ENCODE measurements at places on chromosomes 1 and 21.

- no peak for DNase-seq
Observed at GRCh38 chr1:53618500-53619366, 120.2 kb downstream of the GLIS1 start.

DNA sequence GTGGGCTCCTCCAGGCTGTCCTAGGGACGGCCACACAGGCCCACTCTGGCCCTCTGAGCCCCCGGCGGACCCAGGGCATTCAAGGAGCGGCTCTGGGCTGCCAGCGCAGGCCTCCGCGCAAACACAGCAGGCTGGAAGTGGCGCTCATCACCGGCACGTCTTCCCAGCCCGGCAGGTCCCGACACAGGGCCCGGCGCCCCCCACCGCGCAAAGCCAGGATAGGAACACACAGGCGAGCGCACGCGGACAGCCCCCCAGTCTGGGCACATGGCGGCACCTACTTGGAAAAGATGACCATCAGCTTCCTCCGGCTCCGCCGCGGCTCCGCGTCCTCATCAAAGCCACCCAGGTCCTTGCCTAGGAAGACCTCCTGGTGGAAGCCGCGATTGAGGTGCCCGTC, 3.6 kb downstream of the SDF4 start:
- DNase-seq = no peak

DNA sequence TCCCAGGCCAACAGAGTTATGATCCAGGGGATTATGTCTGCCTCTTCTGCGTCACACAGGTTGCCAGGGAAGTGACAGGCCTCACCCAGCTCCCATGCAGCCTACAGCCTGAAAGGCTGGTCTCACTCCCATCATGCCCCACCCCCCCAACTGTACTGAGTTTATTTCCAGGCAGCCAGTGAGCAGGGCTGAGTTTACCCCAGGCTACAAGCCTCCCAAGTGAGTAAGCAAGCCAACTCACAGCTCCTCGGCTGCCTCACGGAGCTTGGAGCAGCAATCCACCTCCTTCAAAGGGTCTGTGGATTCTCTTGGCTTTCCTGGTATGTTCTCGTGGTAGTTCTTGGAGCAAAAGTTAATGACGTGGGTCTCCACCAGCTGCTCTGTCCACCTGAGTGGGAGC, 1147.6 kb upstream of the ADGRL4 start:
- no peak for DNase-seq

- no peak for DNase-seq
Observed at GRCh38 chr1:106975944-106976343, 80.5 kb upstream of the PRMT6 start.

DNA sequence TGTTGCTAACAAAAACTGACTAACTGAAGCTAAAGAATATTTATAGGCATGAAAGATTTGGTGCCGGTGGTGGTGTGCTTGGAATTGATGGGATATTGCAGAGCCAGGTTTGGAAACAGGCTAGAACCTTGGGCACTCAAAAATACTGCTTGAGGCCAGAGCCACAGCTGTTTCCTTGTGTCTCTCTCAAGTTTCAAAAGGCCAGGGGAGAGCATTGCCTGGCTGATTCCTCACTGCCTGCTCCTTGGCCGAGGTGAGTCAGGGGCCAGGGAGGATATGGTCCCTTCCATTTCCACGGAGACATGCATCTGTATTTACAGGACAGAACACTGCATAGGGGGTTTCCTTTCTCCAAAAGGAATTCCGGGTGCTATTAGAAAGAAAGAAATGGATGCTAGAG, 36.1 kb upstream of the IVNS1ABP start:
- no peak for DNase-seq

DNA sequence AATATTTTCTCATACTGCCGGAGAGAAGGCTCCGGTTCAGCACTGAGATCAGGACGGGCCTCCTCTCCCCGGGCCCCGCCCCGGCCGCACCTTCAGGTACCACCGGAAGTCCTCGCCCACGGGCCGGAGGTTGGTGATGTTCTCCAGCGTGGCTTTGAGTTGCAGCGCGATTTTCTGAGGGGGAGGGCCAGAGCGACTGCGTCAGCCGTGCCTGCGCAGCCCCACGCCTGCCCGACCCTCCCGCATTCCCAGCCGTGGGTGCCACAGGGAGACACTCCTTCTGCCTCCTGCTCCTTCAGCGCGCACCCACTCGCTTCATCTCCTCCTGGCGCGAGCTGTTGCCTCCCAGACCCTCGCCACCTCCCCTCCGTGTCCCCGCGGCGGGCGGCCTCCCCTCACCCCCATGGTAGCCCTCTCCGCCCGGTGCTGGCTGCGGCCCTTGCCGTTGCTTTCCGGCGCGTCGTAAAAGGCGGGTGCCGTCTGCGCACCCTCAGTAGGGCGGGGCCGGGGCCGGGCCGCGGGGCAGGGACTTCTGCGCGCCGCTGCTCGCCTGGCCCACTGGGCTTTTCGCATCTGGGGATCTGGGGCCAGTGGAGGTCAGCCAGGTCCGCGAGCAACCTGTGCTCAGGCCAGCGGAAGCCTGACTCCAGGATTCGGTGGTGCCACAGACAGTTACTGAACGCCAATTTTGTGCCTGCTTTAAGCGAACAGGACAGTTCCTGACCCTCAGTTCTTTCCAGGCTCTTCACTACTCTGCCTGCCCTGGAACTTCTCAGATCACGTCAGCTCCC, at the start of gene CZIB:
Gene CZIB, minus strand, starts transcription at position 464 of the 791 bp plus-strand sequence. Its CDS starts 59 bp downstream, at position 405.
- DNase-seq = peak; percentile 96

- no peak for DNase-seq
Observed at GRCh38 chr1:215623162-215623561, 56.1 kb downstream of the KCTD3 start.

GRCh38 chr1:156160743-156161171, 7.4 kb downstream of the SEMA4A start:
- DNase-seq = peak; percentile 85

- no peak for DNase-seq
Observed at GRCh38 chr1:229479660-229480399, 28.3 kb downstream of the NUP133 start.

- peak; percentile 74 for DNase-seq
Observed at GRCh38 chr1:206575165-206575893, 36.9 kb downstream of the EIF2D start.

GRCh38 chr1:27116232-27116631, 38.7 kb downstream of the SLC9A1 start:
- no peak for DNase-seq

- no peak for DNase-seq
Observed at GRCh38 chr1:56377431-56377830, 201.9 kb downstream of the PLPP3 start.

DNA sequence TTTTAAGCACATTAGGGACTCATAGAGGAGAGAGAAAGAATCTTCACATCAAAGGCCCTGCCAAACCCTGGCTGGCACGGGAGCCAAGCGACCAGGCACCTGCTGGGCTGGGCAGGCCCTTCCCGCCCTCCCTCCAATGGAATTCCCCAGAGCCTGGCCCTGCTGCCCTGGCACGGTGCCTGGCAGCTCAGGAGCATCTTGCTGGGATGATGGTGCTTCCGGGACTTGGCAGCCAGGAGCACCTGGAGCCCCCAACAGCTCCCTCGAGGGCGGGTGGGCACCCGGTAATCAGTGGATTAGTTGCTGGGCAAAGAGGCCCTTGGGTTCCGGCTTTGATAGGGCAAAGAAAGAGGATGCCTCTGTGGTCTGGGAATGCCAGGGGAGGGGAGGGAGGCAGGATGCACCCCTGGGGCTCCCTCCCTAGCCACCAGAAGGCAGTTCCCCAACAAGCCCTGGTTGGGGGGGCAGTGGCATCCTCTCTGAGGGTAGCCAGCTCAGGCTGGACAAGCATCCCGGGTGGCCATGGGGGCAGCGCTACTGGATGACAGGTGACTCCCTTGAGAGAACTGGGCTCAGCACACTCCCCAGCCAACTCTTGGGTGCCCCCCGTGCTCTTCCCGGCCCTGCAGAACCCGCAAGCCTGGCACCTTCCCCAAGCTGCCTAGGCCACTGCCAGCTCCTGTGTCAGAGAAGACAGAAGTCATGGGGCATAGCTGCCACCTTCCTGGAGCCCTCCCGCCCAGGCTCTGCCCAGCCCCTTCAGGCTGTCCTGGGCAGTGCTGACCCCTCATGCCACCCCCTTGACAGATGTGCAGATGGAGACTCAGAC, 26.4 kb downstream of the KRTAP10-1 start:
- no peak for DNase-seq

DNA sequence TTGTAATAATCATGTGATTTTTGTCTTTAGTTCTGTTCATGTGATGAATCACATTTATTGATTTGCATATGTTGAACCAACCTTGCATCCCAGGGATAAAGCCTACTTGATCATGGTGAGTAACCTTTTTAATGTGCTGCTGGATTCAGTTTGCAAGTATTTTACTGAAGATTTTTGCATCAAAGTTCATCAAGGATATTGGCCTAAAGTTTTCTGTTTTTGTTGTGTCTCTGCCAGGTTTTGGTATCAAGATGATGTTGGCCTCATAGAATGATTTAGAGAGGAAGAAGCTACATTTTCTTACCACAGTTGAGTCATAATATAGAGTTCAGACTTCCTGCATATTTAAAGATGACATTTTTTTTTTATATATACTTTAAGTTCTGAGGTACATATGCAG, 455.9 kb downstream of the PLPP3 start:
- no peak for DNase-seq

- DNase-seq = no peak
Observed at GRCh38 chr1:172394141-172394751, 26.2 kb upstream of the C1orf105 start.

GRCh38 chr21:44455524-44456213, 359 bp downstream of the LRRC3 start:
- DNase-seq = peak; percentile 42
